T-helper 17 cell (primary cell): ENCODE measurements at places on chromosomes 11 and 22. TPM values are rescaled to one million over a fixed set of nuclear protein-coding genes. Genes with fewer than 3 reads are reported as not detected.

The CSTF3 gene
- 12.0 TPM for total RNA-seq

The DNAJB7 gene
- total RNA-seq: not detected

- DNase-seq: no peak
Observed at GRCh38 chr11:58923300-58923788, 15.9 kb upstream of the GLYATL1 start.

DNA sequence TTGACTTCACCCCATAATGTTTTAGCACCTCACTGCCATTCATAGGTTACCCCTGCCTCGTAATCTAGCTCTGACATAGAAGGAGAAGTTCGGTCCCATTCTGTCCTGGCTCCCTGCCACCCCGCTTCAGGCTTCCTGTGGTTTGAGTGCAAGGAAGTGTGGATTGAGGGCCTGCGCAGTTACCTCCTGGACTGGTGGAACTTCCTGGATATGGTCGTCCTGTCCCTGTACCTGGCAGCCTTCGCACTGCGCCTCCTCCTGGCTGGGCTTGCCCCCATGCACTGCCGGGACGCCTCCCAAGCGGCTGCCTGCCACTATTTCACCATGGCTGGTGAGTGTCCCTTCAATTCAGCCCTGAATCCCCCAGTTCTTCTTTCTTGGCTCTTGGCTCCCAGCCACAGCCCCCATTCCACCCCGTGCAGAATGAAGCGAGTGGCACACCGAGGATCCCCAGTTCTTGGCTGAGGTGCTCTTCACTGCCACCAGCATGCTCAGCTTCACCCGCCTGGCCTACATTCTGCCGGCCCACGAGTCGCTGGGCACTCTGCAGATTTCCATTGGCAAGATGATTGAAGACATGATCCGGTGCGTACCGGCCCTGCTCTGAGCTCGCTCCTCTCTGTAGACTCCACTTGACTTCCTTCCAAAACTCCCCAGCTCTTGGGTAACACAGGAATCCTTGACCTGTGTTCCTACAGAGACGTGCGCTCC, 15.4 kb downstream of the ART5 start:
- DNase-seq: no peak
